ENCODE measurements at places on chromosomes 11 and 22. TPM values are rescaled to one million over a fixed set of nuclear protein-coding genes. Genes with fewer than 3 reads are reported as not detected.

Gene TTC28
- 83.9 TPM for total RNA-seq

DNA sequence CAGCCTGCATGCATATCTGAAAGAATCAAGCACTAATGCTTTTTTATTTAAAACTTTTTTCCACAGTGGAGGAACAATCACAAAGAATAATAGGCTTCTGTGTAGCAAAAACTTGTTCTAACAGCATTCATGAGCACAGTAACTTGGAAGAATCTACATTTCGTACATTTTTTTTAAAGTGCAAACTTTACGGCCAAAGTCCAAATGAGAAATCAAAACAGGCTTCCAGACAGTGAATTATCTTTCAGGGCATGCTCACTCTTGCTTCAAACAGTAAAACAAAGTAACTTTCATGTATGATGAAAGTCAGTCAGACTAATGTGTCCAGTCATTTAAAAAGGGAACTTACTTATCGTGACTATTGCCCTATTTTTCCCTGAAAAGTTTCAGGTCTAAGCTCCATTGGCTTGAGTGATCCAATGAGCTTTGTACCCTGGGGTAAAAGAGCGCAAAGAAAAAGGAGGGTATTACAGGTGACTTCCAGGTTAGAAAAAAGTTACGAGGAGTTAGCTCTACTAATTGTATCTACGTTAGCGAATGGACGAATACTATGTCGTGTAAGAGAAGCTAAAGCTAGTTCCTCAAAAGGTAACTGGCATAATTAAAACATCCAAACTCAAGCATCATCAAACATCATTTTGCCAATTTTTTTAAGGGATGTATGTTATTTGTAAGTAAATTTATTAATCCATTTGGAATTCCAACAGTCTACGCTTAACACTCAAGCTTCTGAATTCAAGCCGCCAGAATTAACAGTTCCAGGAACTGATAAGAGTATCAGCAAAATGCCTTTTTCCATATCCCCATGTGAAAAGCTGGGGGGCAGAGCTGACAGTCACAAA, 1.7 kb downstream of the PICALM start:
- peak overlapping the region; percentile 99 for H3K27ac ChIP-seq
- H3K36me3 ChIP-seq: no peaks in the 10 kb centered on the region
- H3K27me3 ChIP-seq: no peaks in the 10 kb centered on the region

GRCh38 chr11:69365558-69365957, 71.6 kb downstream of the MYEOV start:
- H3K27me3 ChIP-seq: no peaks in the 10 kb centered on the region
- H3K4me3 ChIP-seq: no peak overlapping the region
- no peaks in the 10 kb centered on the region for H3K4me1 ChIP-seq
- no peak overlapping the region for H3K27ac ChIP-seq

DNA sequence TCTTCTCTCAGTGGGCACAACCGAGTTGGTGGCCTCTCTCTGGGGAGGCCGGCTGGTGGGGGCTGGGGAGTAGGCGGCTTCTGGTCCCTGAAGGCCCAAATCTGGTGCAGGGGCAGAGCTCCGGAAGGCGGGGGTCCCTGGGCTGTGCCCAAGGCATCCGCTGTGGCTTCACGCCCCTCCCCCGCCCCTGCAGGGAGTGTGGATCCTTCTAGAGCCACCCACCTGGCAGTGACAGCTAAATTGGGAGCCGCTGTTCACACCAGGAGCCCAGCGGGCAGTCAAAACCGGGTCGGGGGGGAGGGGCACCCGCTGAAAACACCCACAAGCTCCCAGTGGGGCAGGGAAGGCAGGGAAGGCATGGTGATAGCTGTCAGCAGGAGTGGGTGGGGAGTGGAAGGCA, 4.6 kb upstream of the RTN4R start:
- H3K36me3 ChIP-seq: no peaks in the 10 kb centered on the region
- H3K27ac ChIP-seq: no peak overlapping the region
- H3K27me3 ChIP-seq: no peaks in the 10 kb centered on the region
- DNase-seq: no peak
- peaks cover 4% of the 10 kb centered on the region for H3K4me1 ChIP-seq
- no peak overlapping the region for H3K4me3 ChIP-seq

Measured in tibial nerve (tissue), 4 donors.